DMS 273 treated with DMSO at 0.1 percent for 48 hours (cell line): ENCODE measurements at places on chromosomes 16 and 17.

GRCh38 chr16:28261942-28262341 is 30.4 kb upstream of the SBK1 start:
- no peak for DNase-seq

DNA sequence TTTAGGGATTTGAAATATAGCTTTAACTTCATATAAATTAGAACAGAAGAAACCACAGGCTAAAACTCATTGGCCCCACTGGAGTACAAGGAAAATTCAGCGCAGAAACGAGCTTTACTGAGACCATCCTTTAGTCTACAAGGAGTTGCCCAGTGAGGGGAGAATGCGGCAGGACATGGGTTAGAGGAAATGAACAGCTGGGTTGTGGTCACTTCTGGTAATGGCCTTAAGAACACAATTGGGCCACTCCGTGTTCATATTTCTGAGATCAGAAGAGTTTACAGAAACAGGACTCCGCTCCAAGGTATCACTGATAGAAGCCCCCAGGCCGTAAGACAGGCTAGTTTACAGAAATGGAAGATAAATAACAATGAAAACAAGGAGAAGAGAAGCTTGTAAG is 188.3 kb downstream of the ZFHX3 start:
- DNase-seq, result no peak

DNA sequence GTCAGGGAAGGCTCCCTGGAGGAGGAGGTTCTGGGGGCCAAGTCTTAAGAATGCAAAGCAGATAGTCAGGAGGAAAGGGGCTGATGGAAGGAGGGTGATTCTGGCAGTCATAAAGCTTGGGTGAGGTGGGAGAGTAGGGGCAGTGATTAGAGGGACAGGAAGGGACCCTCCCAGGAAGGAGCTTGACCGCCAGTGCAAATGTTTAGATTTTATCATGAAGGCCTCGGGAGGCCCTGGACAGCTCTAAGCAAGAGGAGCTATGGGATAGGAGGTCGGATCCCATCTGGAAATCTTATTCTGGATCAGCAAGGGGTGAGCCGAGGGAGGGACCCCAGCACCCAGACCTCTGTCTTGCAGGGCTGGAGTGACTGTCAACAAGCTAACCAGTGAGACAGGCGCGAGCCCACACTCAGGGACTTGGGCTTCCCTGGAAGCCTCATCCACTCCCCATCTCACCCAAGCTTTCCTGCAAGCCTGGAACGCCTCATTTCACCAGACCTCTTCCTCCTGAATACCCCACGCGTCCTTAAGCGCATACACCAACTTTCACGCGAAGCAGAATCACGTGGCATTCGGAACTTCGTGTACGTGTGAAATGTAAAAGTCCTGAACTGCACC is 52.0 kb upstream of the CBX4 start:
- no peak for DNase-seq

DNA sequence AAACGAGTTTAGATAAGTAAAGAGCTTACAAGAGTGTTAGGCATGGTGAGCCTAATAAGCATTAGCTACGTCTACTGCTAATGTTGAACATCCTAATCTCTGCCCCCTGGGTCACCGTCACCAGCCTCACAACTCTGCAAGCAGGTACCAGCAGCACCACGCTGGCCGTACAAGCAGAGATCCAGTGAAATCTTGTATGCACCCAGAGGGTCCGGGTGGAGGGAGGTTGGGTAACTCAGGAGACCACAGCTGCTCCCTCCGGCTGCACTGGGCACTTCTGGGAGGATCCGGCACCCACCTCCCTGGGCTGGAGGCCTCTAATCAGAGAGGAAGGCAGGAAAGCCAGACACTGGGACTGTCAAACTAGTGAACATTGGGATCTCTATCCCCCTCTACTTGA is 8.4 kb upstream of the OR1F1 start:
- DNase-seq, result no peak

DNA sequence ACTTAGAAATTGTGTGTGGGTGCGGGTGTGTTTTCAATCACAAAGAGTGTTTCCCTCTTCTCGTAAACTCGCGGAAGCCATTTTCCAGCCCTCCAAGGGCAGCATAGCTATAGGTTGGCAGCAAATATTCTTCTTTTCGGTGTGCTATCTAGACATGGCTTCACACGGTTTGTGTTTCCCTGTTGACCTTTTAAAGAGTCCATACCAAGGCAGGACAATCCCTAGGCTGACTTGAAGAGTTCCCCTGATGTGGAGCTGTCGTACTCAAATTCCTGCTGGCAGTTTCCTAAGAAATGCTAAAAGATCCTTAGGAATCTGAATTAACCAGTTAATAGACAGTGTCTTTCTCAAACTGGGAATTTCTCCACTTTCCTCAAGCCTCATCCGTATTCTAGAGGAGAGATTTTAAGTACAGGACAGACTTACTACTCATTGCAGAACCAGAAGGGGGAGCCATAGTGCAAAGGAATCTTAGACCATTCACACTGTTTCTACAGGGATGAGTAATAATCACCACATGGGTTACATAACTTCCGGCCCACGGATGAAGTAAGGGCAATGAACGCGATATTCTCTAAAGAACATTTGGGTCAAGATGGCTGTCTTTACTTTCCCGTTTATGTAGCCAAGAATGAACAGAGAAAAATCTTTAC is 288.6 kb upstream of the ELAC2 start:
- DNase-seq, result no peak
